ENCODE measurements at places on chromosomes 7 and 10. TPM values are rescaled to one million over a fixed set of nuclear protein-coding genes. Genes with fewer than 3 reads are reported as not detected.

DNA sequence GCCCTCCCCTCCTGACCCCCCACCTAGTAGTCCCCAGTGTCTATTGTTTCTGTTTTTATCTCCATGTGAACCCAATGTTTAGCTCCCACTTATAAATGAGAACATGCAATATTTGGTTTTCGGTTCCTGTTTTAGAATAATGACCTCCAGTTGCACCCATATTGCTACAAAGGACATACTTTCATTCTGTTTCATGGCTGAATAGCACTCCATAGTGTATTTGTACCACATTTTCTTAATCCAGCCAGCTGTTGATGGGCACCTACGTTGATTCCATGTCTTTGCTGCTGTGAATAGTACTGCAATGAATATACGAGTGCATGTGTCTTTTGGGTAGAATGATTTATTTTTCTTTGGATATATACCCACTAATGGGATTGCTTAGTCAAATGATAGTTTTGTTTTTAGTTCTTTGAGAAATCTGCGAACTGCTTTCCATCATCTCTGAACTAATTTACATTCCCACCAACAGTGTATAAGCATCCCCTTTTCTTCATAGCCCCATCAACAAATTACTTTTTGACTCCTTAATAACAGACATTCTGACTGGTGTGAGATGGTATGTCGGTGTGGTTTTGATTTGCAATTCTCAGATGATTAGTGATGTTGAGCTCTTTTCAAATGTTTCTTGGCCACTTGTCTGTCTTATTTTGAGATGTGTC, 128.4 kb upstream of the PHYHIPL start:
- no peak overlapping the region for H3K4me3 ChIP-seq
- peaks cover 15% of the 10 kb centered on the region for H3K4me1 ChIP-seq
- no peaks in the 10 kb centered on the region for H3K27me3 ChIP-seq
- DNase-seq: no peak

DNA sequence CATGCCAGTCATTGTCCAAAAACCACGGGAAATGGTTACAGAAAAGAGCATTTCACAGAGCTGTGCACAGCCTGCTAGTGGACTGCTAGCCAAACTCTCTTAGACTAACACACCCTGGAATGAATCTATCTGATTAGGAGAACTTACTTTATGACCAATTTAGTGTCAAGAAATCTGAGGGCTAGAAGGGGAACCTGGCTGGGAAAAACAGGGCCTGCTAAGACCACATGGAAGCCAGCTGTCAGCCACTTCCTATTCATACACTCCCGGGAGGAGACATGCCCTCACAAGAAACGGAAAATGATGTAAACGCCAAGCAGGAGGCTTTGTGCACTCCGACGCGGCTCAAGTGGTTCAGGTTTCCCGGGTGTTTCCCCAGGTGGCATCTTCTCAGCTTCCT, 54.8 kb downstream of the MPP7 start:
- peak overlapping the region; percentile 14 for H3K27ac ChIP-seq
- H3K4me1 ChIP-seq: peaks cover under 1% of the 10 kb centered on the region
- no peaks in the 10 kb centered on the region for H3K27me3 ChIP-seq
- H3K4me3 ChIP-seq: no peak overlapping the region
- H3K36me3 ChIP-seq: no peaks in the 10 kb centered on the region

The SORCS1 gene
- total RNA-seq: 9.1 TPM

The CFAP69 gene
- total RNA-seq: 2.5 TPM

- H3K4me3 ChIP-seq: no peak overlapping the region
- no peaks in the 10 kb centered on the region for H3K27me3 ChIP-seq
- no peaks in the 10 kb centered on the region for H3K4me1 ChIP-seq
- H3K36me3 ChIP-seq: peaks cover 26% of the 10 kb centered on the region
- DNase-seq: no peak
Measured at GRCh38 chr7:23700046-23700445, 10.0 kb upstream of the STK31 start.

DNA sequence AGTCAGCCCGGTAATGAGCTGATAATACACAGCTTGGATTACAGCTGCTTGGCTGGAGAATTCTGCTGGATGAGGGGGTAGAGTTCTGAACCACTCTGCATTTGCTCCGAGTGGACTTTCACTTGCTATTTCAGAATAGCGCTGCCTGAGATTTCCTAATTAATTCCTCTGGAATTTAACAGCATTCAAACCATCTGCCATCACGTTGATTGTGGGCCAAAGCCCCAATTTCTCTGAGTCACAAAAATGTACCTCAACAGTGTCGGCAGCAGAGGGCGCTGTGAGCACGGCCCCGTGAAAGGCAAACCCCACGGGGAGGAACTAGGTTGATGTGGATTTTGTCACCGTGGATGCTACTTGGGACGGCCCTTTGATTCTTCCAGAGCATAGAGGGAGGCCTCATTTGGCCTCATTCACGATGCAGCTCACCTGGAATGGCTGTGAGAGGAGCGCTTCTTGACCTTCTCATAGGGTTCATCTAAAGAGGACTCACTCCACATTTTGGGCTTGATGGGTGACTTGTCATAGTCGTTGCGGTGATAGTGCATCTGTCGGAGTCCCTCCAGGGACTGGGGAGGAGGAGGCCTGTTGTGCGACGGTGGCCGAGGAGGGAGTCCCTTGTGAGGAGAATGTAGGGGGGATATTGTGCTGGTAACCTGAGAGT, 73.3 kb downstream of the PRPF18 start:
- H3K4me1 ChIP-seq: peaks cover 16% of the 10 kb centered on the region
- H3K4me3 ChIP-seq: no peak overlapping the region
- DNase-seq: peak; percentile 65
- no peak overlapping the region for H3K27ac ChIP-seq

- H3K4me1 ChIP-seq: no peaks in the 10 kb centered on the region
- H3K4me3 ChIP-seq: no peak overlapping the region
- H3K36me3 ChIP-seq: no peaks in the 10 kb centered on the region
- H3K27ac ChIP-seq: no peak overlapping the region
- no peaks in the 10 kb centered on the region for H3K27me3 ChIP-seq
Measured at GRCh38 chr10:80957161-80957560, 419.5 kb downstream of the SH2D4B start.

DNA sequence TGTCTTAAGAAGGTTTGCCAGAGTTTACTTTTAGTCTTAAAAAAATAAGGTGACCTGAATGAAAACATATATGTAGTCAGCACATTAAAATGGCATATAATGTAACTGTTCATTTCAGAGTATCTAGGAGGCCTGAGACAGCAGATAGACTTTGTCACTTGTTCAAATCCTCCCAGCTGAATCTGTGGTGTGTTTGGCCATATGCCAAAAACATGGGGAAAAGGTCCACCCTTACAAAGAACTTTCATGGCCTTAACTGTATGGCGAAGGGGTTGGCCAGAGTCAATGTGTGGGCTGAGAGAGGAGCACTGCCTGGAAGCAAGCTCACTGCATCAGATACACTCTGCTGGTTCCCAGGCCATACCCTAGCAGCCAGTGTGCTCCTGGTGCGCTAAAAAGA, 113.7 kb downstream of the ALOX5 start:
- peaks cover 9% of the 10 kb centered on the region for H3K36me3 ChIP-seq
- H3K4me1 ChIP-seq: no peaks in the 10 kb centered on the region
- H3K4me3 ChIP-seq: no peak overlapping the region
- H3K27ac ChIP-seq: no peak overlapping the region

The RET gene
- total RNA-seq: 2.5 TPM
